ENCODE measurements at places on chromosomes 6 and 20.

- H3K4me1 ChIP-seq: peaks cover 4% of the 10 kb centered on the region
- no peak for DNase-seq
- no peak overlapping the region for H3K27ac ChIP-seq
- H3K36me3 ChIP-seq: no peaks in the 10 kb centered on the region
- H3K4me3 ChIP-seq: no peak overlapping the region
These were observed 97.7 kb upstream of the IYD start for GRCh38 chr6:150271172-150271500.

DNA sequence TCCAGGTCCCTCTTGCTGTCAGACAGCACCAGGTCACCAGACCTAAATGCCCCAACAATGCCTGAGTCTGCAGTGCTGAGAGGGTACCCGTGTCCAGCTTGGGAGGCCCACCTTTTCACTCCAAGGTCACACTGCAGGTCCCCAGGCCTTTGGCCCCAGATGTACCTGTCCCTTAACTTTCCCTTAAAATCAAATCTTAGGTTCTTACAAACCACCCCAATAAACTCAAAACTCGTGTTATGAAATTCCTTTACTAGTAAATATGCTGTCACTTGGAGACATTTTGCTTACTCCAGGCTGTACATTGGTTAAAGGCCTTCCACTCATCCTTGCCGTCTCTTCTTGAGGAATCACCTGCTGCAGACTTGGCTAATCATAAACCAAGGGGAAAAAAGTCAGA is 165.7 kb upstream of the RREB1 start:
- no peaks in the 10 kb centered on the region for H3K36me3 ChIP-seq
- H3K27me3 ChIP-seq: no peaks in the 10 kb centered on the region
- no peaks in the 10 kb centered on the region for H3K4me1 ChIP-seq
- H3K27ac ChIP-seq: no peak overlapping the region

- DNase-seq: no peak
- H3K4me1 ChIP-seq: no peaks in the 10 kb centered on the region
- H3K4me3 ChIP-seq: no peak overlapping the region
- H3K36me3 ChIP-seq: no peaks in the 10 kb centered on the region
- no peak overlapping the region for H3K27ac ChIP-seq
These were observed 367.2 kb upstream of the RUNX2 start for GRCh38 chr6:44960898-44961297.

DNA sequence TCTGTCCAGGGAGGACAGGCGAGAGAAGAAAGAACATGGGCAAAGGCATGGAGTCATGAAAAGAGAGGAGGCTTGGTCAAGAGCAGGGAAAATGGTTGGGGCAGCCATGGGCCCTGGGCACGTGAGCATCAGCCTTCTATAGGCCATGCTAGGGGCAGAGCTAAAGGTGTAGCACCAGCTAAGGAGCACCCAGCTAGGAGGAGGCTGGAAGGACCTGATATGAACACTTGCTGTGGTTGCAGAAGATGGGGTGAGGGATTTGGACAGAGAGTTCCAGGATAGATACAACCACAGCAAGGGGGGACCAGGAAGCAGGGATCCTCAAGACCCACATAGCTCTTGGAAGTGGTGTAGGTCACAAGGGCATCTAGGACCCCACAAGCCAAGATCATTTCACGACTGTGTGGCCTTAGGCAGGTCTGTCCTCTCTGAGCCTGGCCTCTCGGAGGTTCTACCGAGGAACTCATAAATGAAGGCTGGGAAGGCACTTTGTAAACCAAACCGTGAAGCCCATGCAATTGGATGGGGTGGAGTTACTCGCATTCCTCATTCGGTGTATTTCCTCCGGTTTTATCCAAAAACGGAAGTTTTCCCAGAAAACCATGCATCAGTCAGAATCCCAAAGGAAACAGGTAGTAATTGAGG is 74.0 kb upstream of the TOP1 start:
- H3K27ac ChIP-seq: no peak overlapping the region
- no peaks in the 10 kb centered on the region for H3K4me1 ChIP-seq
- no peak for DNase-seq
- H3K4me3 ChIP-seq: no peak overlapping the region
- H3K27me3 ChIP-seq: no peaks in the 10 kb centered on the region

GRCh38 chr20:914727-915498 is 1.2 kb downstream of the ANGPT4 start:
- no peak overlapping the region for H3K27ac ChIP-seq
- no peaks in the 10 kb centered on the region for H3K36me3 ChIP-seq
- peaks cover 8% of the 10 kb centered on the region for H3K4me1 ChIP-seq
- DNase-seq: no peak

- H3K4me3 ChIP-seq: no peak overlapping the region
- DNase-seq: no peak
- no peaks in the 10 kb centered on the region for H3K27me3 ChIP-seq
- no peaks in the 10 kb centered on the region for H3K36me3 ChIP-seq
- H3K4me1 ChIP-seq: no peaks in the 10 kb centered on the region
These were observed 69.6 kb downstream of the TMEM242 start for GRCh38 chr6:157253699-157254098.

DNA sequence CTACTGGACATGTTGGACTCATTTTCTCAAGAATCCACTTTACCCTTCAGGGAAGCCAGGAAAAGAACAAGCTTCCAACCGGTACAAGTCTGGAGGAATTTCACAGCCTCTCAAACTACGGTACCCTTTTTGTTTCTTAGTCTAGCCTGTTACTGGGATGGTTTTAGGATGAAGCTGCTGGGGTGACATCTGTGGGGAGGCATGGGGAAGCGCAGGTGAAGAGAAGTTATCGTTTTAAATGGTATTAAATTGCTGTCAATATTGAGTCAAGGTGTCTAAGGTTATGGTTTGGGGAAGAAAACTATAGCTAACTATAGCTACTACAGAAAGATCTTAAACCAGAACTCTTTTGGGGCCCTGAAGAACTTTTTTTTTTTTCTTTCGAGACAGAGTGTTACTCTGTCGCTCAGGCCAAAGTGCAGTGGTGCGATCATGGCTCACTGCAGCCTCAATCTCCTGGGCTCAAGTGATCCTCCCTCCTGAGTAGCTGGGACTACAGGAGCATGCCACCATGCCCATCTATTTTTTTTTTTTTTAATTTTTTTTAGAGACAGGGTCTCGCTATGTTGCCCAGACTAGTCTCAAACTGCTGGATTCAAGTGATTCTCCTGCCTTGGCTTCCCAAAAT is 128.7 kb downstream of the RIN2 start:
- no peaks in the 10 kb centered on the region for H3K27me3 ChIP-seq
- H3K4me1 ChIP-seq: 0 out of 2 replicates have a peak, but pooled peaks cover 2% of the 10 kb centered on the region
- no peaks in the 10 kb centered on the region for H3K36me3 ChIP-seq
- no peak overlapping the region for H3K4me3 ChIP-seq
- no peak overlapping the region for H3K27ac ChIP-seq

DNA sequence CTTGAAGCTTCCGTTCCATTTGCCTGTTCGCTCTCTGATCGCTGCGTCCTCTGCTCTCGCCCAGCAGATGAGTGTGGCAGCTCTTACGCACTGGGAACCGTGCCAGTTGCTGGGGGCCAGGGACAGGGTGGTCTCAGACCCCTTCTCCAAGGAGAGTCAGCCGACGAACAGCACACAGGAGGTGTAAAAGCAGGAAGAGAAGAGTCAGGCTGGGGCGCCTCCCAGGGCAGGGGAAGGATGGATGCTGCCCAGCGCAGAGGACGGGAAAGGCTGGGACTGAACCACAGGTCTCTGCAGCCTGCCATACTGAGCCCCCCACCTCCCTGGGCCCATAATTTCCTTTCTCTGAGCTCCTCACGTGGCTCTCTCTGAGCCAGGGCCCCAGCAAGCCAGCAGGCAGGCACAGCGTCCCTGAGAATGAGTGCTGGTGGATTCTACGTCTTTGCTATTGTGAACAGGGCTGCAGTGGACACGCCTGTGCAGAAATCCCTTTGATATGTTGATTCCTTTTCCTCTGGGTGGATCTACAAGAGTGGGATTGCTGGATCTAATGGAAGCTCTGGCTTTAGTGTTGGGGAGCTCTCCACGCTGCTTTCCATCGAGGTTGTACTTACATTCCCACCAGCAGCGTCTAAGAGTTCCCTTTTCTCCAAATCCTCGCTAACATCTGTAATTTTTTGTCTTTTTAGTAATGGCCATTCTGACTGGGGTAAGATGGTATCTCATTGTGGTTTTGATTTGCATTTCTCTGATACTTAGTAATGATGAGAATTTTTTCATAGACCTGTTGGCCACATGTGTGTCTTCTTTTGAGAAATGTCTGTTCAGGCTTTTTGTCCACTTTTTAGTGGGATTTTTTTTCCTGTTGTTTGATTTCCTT is 104.1 kb downstream of the PSMB1 start:
- H3K27ac ChIP-seq: no peak overlapping the region
- H3K36me3 ChIP-seq: no peaks in the 10 kb centered on the region
- no peak for DNase-seq
- H3K4me3 ChIP-seq: no peak overlapping the region
- H3K27me3 ChIP-seq: no peaks in the 10 kb centered on the region
- H3K4me1 ChIP-seq: no peaks in the 10 kb centered on the region

GRCh38 chr20:47292581-47292980 is 63.9 kb downstream of the ZMYND8 start:
- H3K27me3 ChIP-seq: no peaks in the 10 kb centered on the region
- no peaks in the 10 kb centered on the region for H3K4me1 ChIP-seq
- no peak overlapping the region for H3K4me3 ChIP-seq
- no peak overlapping the region for H3K27ac ChIP-seq
- peaks cover 29% of the 10 kb centered on the region for H3K36me3 ChIP-seq

GRCh38 chr6:101830501-101831031 is 437.1 kb downstream of the GRIK2 start:
- H3K36me3 ChIP-seq: no peaks in the 10 kb centered on the region
- H3K27ac ChIP-seq: no peak overlapping the region
- no peaks in the 10 kb centered on the region for H3K27me3 ChIP-seq
- no peaks in the 10 kb centered on the region for H3K4me1 ChIP-seq
- no peak for DNase-seq
- H3K4me3 ChIP-seq: no peak overlapping the region

DNA sequence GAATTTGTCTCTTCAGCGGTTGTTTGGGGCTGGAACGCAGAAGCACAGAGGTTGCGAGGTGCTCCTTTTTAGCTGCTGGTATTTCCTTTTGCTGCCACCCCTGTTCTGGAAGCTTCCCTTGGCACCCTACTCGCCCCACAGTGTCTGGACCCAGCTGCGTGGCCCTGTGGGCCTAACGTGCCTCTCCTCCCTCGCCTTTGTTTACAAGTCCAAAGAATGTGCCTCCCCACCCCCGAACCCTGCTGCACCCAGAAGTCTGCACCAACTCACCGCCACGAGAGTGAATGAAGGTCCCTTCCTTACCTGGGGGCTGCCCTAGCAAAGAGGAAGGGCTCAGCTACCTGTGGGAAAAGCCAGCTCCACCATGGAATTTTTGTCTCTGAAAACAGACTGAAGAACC is 139.7 kb upstream of the RPS6KA2 start:
- no peak overlapping the region for H3K27ac ChIP-seq
- no peaks in the 10 kb centered on the region for H3K27me3 ChIP-seq
- no peak overlapping the region for H3K4me3 ChIP-seq
- no peak for DNase-seq
